Central memory CD4-positive, alpha-beta T cell (primary cell): ENCODE measurements at places on chromosomes 2 and 18.

DNA sequence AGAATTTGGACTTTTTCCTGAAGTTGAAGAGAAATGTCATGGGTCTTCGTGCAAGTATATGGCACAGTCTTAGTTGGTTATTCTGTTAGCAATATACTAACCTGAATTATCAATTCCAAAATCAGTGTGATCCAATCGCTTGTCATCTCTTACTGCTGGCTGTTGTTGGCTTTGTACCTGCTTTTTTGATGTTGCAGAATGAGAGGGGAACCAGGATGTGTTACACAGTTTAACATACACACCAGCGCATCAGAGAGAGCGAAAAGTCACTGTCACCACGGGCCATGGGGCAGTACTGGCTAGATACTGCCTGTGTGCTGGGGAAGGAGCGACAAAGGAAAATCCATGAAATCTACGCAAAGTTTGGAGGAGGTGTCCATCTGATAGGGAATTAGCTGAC, 59.3 kb upstream of the SPP2 start:
- DNase-seq, result peak; percentile 12

GRCh38 chr2:41142478-41142877, 690.6 kb upstream of the SLC8A1 start:
- DNase-seq, result no peak

DNA sequence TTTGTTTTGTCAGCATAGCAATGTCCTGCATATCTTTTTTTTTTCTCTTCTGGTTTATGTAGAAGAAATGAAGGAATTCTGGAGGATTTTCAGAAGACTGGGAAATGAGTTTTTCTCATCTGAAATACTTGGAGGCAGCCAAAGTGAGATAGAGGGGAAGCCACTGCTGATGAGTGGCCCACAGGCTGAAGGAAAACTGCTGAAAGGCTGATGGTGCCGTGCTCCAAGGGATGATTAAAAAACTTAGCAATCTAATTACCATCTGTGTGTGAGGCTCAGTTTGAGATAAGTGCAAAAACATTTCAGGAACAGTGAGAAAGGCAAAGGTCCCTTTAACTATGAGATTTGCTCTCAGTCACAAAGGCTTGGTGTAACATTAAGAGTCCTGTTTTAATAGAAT, 98.5 kb downstream of the EVA1A start:
- no peak for DNase-seq

DNA sequence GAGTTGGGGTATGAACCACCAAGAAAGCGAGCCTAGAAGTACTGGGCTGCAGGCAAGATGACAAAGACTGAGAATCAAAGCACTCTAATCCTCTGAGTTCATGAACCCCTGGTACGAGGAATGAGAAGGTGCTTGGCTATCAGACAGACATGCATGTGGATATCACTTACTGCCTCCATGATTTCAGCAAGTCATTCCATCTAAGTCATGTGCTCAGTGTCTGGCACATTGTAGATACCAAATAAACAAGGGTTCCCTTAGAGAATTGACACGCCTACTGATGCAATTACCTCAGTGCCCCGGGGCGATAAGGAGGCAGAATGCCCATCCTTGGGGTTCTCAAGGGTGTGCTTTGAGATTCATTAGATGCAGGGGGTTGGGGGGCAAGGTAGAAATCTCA, 125.6 kb upstream of the PKDCC start:
- no peak for DNase-seq

DNA sequence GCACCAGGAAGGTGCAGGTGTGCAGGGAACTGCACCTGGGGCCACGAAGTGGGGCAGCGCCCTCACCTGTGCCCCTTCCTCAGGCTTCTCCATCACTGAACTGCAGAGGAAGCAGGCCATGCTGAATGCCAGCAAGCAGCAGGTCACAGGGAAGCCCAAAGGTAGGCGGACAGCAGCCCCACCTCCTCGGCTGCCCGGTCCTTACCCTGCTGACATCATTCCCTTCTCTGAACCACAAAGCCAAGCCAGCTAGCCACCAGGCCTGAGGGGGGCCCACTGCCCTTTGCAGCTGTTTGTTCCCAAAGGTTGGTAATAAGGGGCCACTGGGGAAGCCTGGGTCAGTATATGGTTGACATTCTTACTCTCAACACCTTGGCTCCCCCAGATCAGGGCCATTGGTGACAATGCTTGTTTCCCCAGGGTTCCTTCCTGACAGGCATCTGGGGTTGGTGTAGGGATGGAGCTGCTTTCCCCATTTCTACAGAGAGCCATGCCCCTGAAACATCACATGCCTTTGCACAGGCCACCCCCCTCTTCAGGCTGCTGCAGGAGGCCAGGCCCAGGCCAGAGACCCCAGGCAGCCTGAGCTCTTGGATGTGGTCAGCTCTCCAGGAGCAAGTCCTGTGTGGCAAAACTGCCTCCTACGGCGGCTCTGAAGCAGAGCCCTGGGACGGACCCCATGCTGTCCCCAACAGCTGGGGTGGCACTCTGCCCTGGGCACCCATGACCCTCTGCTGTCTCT, 47.8 kb downstream of the FAM168B start:
- no peak for DNase-seq

- no peak for DNase-seq
These were observed 12.5 kb downstream of the GREB1L start for GRCh38 chr18:21254576-21254975.

DNA sequence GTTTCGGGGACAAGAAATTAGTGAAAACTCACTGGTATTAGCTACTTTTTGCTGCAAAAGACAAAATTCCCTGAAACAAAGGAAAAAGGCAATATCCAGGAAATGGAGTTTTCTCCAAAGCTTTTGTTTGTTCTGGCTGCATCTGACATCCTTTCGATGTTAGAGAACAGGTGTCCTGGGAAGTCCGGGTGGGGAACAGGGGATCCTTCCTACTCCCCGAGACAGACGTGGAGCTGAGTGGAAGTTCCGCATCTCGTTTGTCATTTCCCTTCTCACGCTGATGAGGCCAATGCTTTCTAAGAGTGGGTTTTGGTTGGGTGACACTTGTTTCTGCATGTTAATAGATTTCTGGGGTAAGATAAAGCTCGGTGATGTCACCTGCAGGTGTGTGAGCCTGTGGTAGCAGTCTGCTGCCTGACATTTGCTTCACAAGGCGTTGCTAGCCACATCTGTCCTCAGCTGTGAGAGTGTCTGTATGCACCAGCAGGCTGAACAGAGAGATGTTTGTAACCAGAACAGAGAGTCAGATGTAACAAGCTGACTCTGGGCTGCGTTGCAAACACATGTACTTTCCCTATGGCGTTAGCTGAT, 125.9 kb downstream of the ACOXL start:
- DNase-seq, result peak; percentile 74

GRCh38 chr2:4903656-4904348, 788.4 kb upstream of the SOX11 start:
- DNase-seq, result no peak

DNA sequence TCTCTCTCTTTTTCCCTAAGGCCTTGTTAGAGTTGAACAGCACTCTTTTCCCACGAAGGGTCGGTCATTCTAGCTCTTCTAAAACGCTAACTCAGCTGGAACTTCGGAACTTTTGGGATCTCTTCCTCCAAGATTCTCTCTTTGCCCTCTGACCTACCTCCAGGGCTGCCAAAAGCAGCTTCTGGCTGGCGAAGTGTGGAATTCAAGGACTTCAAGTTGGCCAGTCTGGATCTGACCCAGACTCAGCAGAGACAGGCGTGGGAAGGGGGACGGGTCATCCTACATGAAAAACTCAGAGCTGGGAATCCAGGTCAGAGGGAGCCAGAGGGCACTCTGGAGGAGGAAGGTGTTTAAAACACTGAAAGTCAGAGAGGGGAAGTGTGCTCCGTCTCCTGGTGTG, 305.5 kb upstream of the HDAC4 start:
- no peak for DNase-seq

- DNase-seq, result no peak
These were observed 54.7 kb upstream of the SP5 start for GRCh38 chr2:170660409-170660808.

- DNase-seq, result no peak
These were observed 63.9 kb downstream of the PXDN start for GRCh38 chr2:1680222-1681016.
